Hepatocyte (in vitro differentiated cells): ENCODE measurements at places on chromosomes 13 and 19. TPM values are rescaled to one million over a fixed set of nuclear protein-coding genes. Genes with fewer than 3 reads are reported as not detected.

Gene CD209
- total RNA-seq, result not detected in 2 replicates

Gene PRR20B
- total RNA-seq, result not detected in 2 replicates

- no peaks in the 10 kb centered on the region for H3K36me3 ChIP-seq
- H3K4me3 ChIP-seq, result no peak overlapping the region
- no peaks in the 10 kb centered on the region for H3K4me1 ChIP-seq
- no peak for DNase-seq
- H3K27me3 ChIP-seq, result no peaks in the 10 kb centered on the region
- no peak overlapping the region for H3K27ac ChIP-seq
Measured at GRCh38 chr19:7968796-7969554, 25.5 kb upstream of the TIMM44 start.

DNA sequence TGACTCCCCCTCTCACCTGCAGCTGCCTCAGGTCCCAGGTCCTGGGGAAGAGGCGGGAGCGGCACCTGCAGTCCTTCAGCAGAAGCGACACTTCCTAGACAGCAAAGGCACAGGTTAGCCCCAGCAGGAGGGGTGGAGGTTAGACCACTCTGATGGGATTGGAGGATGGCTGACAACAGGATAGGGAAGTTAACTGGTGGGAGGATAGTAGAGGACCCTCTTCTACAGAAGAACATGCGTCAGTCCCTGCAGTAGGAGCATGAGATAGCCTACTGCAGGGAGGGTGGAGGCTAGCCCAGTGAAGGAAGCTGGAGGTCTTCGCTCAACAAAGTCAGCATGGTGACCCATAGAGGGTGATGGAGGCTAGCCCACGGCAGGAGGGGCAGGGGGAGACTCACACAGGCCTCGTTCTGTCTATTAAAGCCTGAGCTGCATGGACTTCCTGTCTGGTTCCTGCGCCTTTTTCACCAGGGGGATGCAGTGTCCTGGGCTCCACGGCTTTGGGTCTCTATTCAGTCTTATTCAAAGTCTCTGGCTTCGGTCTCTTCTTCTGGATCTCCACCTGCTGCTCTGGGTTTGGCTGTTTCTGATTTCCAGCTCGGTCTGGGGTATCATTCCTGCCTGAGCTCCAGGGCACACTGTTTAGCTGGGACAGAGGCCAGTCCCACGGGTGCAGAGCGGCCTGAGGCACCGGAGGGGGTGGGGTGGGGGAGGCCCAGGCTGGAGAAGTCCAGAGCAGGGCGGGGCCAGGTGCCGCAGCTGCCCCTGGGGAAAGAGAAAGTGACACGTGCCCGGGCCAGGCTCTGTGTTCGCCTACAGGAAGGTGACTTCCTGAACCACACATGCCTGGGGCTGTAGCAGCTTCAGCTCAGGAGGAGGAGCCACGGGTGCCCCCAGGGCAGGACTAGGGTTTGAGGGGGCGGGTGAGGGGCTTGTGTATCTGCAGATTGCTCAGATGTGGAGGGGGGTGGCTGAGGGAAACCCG lies 7.3 kb downstream of the IFNL3 start:
- peaks cover 7% of the 10 kb centered on the region for H3K4me1 ChIP-seq
- H3K27ac ChIP-seq, result no peak overlapping the region
- DNase-seq, result peak; percentile 85
- no peaks in the 10 kb centered on the region for H3K27me3 ChIP-seq
- no peaks in the 10 kb centered on the region for H3K36me3 ChIP-seq
- no peak overlapping the region for H3K4me3 ChIP-seq

Gene AMER2
- total RNA-seq, result 0.23 and 0.24 TPM in 2 replicates

GRCh38 chr13:30255696-30256095 lies 51.7 kb downstream of the KATNAL1 start:
- no peak overlapping the region for H3K27ac ChIP-seq
- H3K36me3 ChIP-seq, result no peaks in the 10 kb centered on the region
- H3K4me3 ChIP-seq, result no peak overlapping the region
- DNase-seq, result no peak

GRCh38 chr19:2015608-2015950 lies at the start of gene BTBD2:
TSS of gene BTBD2 (minus strand) at chr19:2015714. CDS start at chr19:2015703, 11 bp downstream.
- no peaks in the 10 kb centered on the region for H3K27me3 ChIP-seq
- no peaks in the 10 kb centered on the region for H3K36me3 ChIP-seq
- DNase-seq, result peak; percentile 74
- peak within 1 kb of the TSS; percentile 7 for H3K27ac ChIP-seq
- H3K4me1 ChIP-seq, result no peaks in the 10 kb centered on the region

DNA sequence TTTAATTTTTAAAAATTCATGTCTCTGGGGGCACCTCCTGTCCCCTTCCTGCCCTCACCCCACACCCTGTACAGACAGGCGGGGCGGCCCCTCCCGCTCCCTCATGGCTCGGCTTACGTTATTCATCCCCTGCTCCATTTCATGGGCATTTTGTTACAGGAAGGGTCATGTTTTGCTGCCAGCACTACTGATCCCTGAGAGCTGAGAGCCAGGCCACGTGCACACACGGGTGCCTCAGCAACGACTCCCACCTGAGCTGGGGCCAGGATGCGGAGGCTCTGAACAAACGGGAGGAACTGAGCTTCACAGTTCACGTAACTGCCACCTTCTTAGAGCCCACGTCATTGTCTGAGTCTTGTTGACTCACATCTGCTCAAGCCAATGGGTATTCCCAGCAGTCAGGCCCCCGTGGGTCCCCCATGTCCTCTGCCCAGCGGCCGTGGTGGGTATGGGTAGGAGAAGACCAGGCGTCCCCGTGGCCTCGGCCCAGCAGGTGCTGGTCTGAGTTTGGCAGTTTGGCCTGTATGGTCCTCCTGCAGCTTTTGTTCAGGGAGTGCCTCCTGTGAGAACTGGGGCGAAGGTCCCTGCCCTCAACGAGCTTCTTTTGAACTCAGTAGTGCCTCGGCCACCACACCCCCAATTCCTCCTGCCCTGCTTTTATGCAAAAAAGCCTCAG lies 16.4 kb upstream of the TMEM255B start:
- DNase-seq, result no peak
- H3K27ac ChIP-seq, result peak overlapping the region; percentile 26
- H3K4me3 ChIP-seq, result no peak overlapping the region
- no peaks in the 10 kb centered on the region for H3K27me3 ChIP-seq

- no peaks in the 10 kb centered on the region for H3K27me3 ChIP-seq
- H3K4me3 ChIP-seq, result no peak overlapping the region
- DNase-seq, result peak; percentile 80
- peaks cover 10% of the 10 kb centered on the region for H3K4me1 ChIP-seq
Measured at GRCh38 chr13:109744512-109745051, 41.8 kb downstream of the IRS2 start.

DNA sequence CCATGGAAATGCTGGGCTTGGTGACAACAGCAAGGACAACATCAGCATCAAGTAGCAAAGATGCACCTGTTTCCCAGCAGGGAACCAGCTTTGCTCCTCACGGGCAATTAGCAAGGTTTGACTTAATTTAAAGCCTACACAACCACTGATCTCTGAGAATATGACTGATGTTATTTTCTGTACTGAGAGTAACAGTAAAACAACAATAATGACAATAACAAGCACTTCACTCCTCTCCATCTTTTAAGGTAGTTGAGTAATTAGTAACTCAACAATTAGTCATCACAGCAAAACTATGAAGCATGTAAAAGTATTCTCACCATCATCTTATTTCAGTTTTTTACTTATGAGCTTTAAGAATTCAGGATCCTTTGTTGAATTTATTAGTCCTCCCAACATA lies 37.3 kb downstream of the ENOX1 start:
- DNase-seq, result no peak
- H3K36me3 ChIP-seq, result no peaks in the 10 kb centered on the region
- no peaks in the 10 kb centered on the region for H3K4me1 ChIP-seq

DNA sequence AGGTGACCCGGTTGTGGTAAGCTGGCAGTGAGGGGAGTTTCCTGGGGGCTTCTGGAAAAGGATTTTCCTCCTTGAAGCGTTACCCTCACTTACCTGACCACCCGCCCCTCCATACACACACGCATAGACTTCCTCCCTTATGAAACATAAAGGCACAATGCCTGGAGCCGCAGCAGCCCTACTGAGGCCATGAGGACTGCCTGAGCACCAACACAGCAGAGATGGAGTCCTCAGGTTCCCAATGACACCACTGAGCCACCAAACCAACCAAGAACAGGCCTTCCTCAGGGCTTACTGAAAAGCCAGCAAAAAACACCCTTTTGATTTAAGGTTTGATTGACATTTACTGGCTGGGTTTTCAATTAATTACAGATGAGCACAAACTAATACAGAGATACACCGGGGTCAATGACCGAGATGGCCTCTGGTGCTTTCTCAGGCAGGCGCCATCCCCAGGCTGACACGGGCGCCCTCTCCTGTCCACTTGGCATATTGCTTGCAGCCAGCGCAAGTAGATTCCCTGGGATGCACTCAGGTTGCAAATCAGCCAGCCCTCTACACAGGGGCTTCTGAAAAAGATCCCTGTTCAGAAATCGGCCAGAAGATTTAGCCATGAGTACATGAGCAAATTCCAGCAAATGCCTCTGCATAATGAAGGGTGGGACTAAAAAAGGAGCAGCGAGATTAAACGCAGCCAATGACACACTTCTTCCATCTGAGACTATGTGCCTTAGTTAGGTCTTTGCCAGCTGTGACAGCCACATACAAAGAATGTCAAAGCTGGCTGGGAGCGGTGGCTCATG lies 14.8 kb downstream of the OPA3 start:
- peak; percentile 48 for DNase-seq
- H3K27ac ChIP-seq, result no peak overlapping the region
- H3K27me3 ChIP-seq, result no peaks in the 10 kb centered on the region
- H3K36me3 ChIP-seq, result no peaks in the 10 kb centered on the region
- no peaks in the 10 kb centered on the region for H3K4me1 ChIP-seq

Gene MZF1
- 19.0 and 23.5 TPM in 2 replicates for total RNA-seq

DNA sequence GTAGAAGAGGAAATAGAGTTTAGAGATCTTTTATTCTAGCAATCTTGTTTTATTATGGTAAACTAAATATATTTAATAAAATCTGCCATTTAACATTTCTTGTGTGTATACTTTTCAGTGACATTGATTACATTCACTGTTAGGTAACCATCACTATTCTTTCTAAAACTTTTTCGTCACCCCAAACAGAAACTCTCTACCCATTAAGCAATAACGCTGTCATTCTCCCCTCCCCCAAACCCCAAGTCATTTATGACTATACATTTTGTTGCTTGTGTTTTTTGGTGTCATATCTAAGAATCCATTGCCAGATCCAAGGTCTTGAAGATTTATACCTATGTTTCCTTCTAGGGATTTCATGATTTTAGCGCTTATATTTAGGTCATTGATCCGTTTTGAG lies 10.6 kb downstream of the URI1 start:
- H3K27me3 ChIP-seq, result no peaks in the 10 kb centered on the region
- no peak overlapping the region for H3K4me3 ChIP-seq
- no peaks in the 10 kb centered on the region for H3K36me3 ChIP-seq
- no peak for DNase-seq
- H3K4me1 ChIP-seq, result no peaks in the 10 kb centered on the region

- DNase-seq, result no peak
- H3K4me1 ChIP-seq, result peaks cover 9% of the 10 kb centered on the region
- no peaks in the 10 kb centered on the region for H3K36me3 ChIP-seq
- peaks cover 47% of the 10 kb centered on the region for H3K27me3 ChIP-seq
- no peak overlapping the region for H3K4me3 ChIP-seq
Measured at GRCh38 chr13:24742294-24742693, 21.7 kb upstream of the RNF17 start.

DNA sequence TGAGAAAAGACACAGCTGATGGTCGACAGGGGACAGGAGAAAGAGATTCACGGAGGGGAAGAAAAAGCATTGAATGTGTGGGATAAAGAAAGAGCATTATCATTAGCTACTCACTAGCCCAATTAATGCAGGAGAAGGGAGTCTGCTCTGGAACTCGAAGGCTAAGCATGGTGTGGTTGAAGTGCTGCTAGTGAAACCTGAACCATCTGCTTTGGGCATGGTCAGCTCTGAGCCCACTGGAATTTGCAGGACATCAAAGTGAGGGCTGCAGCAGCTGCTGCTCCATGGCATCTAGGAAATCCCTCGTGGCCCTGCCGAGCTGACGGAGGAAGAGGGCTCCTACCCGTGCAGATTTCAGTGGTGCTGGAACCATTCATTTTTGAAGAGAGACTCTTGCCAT lies 320.3 kb downstream of the ATP8A2 start:
- H3K27me3 ChIP-seq, result peaks cover 5% of the 10 kb centered on the region
- H3K36me3 ChIP-seq, result no peaks in the 10 kb centered on the region
- H3K27ac ChIP-seq, result no peak overlapping the region

Gene ZIC5
- 0.04 and 0.13 TPM in 2 replicates for total RNA-seq

Gene CEACAM4
- not detected in 2 replicates for total RNA-seq

- no peaks in the 10 kb centered on the region for H3K4me1 ChIP-seq
- no peak overlapping the region for H3K4me3 ChIP-seq
- DNase-seq, result no peak
- peaks cover 8% of the 10 kb centered on the region for H3K27me3 ChIP-seq
Measured at GRCh38 chr13:26822146-26822545, 61.6 kb upstream of the GPR12 start.

GRCh38 chr19:14497228-14497921 lies 1.4 kb upstream of the GIPC1 start:
- no peak overlapping the region for H3K4me3 ChIP-seq
- no peaks in the 10 kb centered on the region for H3K36me3 ChIP-seq
- H3K27me3 ChIP-seq, result no peaks in the 10 kb centered on the region
- no peak for DNase-seq
- peaks cover 27% of the 10 kb centered on the region for H3K4me1 ChIP-seq

GRCh38 chr13:30156270-30156669 lies 151.1 kb downstream of the KATNAL1 start:
- no peaks in the 10 kb centered on the region for H3K27me3 ChIP-seq
- H3K4me1 ChIP-seq, result no peaks in the 10 kb centered on the region
- no peak overlapping the region for H3K4me3 ChIP-seq
- no peak overlapping the region for H3K27ac ChIP-seq
- H3K36me3 ChIP-seq, result no peaks in the 10 kb centered on the region

Gene TYROBP
- 2.8 and 5.9 TPM in 2 replicates for total RNA-seq

DNA sequence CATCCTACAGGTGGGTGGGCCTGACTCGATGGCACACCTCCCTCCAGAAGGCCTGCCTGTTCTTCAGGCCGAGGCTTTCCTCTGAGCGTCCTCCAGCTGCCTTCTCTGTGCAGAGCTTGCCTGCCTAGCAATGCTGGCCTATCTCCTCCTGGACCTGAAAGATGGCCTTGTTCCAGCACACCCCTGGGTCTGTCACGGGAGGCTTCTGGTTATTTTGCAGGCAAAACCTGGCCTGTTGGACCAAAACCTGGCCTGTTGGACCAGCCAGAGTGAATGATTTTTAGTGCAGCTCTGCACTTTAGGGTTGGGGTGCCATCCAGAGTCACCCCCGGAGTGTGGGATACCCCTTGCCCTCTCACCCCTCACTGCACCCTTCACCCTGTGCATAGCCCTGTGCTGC lies 128.4 kb downstream of the KATNAL1 start:
- no peaks in the 10 kb centered on the region for H3K4me1 ChIP-seq
- DNase-seq, result no peak
- H3K27ac ChIP-seq, result no peak overlapping the region
- H3K4me3 ChIP-seq, result no peak overlapping the region

- H3K4me1 ChIP-seq, result no peaks in the 10 kb centered on the region
- no peak for DNase-seq
- H3K36me3 ChIP-seq, result no peaks in the 10 kb centered on the region
Measured at GRCh38 chr13:59461411-59461810, 702.3 kb downstream of the DIAPH3 start.

DNA sequence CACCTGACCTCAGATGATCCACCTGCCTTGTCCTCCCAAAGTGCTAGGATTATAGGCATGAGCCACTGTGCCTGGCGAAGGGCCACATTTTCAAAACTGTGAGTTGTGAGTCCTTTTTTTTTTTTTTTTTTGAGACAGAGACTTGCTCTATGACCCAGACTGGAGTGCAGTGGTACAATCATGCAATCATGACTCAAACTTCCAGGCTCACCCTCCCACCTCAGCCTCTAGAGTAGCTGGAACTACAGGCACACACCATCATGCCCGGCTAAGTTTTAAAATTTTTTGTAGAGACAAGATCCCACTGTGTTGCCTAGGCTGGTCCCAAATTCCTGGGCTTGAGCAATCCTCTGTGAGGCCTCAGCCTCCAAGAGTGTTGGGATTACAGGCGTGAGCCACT lies 3.8 kb upstream of the MYPOP start:
- DNase-seq, result no peak
- no peak overlapping the region for H3K4me3 ChIP-seq
- H3K27me3 ChIP-seq, result no peaks in the 10 kb centered on the region
- H3K4me1 ChIP-seq, result peaks cover 8% of the 10 kb centered on the region
- H3K36me3 ChIP-seq, result no peaks in the 10 kb centered on the region
